ENCODE measurements at places on chromosomes 12 and 14.

DNA sequence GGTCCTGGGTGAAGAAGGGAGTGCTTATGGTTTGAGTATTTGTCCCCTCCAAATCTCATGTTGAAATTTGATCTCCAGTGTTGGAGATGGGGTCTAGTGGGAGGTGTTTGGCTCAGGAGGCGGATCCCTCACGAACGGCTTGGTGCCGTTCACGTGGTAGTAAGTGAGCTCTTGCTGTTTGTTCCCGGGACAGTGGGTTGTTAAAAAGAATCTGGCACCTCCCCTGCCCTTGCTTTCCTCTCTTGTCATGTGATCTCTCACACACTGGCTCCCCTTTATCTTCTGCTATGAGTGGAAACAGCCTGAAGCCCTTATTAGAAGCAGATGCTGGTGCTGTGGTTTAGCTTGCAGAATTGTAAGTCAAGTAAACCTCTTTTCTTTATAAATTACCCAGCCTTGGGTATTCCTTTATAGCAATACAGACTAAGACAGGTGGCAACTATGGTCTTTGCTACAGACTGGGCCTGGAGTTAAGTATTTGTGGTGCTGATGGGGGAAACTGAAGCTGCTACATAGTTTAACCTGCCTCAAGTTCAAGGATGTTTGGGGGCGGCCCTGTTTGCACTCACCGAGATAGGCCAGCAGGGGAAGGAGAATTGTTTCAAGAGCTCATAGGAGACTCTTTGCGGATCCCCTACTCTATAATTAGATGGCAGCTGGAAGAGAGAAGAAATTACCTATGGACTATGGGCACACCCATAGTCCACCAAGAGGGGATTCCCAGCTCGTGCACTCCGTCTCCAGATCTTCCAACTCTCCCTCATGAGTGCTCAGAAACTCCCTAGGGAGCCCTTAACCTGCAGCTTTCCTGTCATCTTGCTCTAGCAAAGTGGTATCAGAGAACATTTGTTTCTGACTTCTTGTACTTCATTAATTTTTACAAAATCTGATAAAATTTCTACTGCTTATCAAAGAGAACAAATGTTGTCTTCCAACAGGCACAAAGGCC lies 164.6 kb downstream of the SLC15A5 start:
- no peak for DNase-seq

- DNase-seq = no peak
These were observed 144.0 kb downstream of the HELB start for GRCh38 chr12:66446276-66446675.

DNA sequence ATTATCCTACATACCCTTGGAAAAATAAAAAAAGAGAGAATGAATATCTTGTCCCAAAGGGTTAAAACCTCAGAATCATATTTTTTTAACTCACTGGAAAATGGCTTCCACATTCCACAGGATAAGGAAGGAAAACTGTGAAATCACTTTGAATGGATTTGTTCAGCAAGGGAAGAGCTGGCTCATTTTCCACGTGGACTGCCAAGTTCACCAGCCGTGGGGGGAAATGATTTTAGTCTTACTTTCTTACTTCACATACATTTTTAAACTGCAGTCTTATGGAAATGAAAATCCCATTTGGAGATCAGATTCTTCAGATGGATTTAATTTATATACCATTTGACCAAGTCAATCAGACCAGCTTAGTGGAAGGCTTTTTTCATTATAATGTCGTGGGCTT lies 29.9 kb upstream of the AEBP2 start:
- DNase-seq = no peak

DNA sequence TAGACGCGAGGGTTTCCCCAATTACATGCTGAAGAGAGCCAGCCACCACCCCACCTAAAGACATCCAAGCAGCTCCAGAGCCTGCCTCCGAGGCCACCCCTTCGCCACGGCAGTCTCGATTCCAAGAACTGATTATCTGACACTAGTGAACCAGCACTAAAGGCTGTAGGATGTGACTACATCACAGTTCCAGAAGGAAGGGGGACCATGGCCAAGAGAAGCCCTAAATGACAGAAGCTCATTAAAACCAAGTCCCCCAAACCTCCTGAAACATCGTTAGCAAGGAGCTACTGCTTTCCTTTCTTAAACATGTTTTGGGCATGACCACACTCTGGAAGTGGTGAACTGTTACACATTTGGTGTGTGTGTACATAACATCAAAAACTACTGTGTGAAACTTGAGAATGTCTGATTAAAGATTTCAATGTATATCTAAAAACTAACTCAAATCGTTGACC lies 88.2 kb downstream of the DUSP16 start:
- DNase-seq = no peak

DNA sequence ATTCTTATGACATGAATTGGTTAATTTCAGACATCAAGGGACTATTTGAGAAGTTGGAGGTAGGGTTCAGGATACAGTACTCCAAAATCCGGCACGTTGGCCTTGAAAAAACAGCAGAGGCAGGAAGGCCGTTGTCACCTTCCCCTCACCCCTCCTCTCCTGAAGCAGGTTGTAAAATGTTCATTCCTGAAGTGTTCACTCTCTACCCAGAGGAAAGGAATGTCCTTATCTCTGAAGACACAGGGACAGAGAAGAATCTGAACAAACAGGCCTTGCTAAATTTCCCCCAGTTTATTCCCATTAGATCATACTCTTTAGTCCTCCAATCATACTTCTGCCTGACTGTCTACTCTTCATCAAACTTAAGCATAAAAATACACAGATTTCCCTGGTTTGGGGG lies 313.6 kb downstream of the ZFP36L1 start:
- DNase-seq = no peak

GRCh38 chr12:59929110-59929509 lies 333.3 kb downstream of the SLC16A7 start:
- no peak for DNase-seq

GRCh38 chr12:89678225-89678624 lies 30.4 kb downstream of the ATP2B1 start:
- no peak for DNase-seq

GRCh38 chr12:72282721-72283120 lies 10.6 kb downstream of the TRHDE start:
- DNase-seq = no peak

DNA sequence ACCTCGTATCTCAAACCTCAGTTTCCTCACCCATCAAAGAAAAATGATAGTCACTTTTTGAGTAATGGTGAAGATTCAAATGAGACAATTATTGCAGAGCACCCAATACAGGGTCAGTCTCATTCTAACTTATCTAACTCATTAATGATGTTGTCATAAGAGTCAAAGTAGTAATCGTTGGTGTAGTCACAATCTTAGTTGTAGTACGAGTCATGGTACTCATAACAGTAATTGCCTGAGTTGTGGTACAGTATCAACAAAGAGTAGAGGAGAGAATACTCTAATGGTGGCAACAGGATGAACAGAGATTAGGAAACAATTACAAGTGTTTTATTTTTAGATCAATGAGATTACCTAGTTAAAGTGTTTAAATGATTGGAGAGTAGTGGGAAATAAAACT lies 93.6 kb upstream of the TMTC2 start:
- no peak for DNase-seq

DNA sequence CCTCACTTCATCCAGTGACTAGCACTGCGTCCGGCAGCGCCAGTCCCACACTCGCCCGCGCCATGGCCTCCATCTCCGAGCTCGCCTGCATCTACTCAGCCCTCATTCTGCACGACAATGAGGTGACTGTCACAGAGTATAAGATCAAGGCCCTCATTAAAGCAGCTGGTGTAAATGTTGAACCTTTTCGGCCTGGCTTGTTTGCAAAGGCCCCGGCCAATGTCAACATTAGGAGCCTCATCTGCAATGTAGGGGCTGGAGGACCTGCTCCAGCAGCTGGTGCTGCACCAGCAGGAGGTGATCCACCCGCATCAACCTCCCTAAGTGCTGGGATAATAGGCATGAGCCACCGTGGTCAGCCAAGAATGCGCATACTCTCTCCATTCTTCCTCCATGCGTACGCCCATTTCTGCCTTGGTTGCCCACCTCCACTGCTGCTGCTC lies 59.9 kb downstream of the IRF2BPL start:
- no peak for DNase-seq

GRCh38 chr14:69693145-69693544 lies 73.8 kb upstream of the SRSF5 start:
- no peak for DNase-seq

DNA sequence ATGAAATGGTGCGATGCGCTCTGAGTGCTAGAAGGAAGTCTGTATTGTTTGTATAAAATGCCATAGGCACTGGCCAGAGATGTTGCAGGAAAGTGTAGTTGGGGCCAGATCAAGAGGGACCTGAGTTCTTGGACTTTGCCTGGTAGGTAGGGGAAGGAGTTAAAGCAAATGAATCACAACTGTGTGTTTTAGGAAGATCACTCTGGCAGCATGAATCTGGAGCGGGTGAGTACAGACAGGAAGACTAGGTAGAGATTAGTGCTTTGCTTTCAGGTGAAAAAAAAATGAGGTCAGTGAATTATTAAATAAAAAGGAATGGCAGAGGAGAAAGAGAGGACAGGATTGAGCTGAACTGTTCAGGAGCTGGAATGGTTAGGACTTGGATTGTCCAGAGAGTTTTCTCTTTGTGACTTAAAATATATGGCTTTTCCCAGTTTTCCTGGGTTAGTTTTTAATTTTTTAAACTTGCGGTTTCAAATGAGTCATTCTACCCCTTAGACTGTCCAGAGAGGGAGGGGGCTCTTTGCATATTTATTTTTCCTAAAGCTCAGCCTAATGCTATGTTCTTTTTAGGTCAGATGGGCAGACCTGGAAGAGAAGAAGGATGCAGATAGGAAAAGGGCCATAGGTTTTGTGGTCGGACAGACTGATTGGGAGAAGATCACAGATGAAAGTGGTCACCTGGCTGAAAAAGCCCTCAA lies 41.1 kb downstream of the PROX2 start:
- DNase-seq = no peak

DNA sequence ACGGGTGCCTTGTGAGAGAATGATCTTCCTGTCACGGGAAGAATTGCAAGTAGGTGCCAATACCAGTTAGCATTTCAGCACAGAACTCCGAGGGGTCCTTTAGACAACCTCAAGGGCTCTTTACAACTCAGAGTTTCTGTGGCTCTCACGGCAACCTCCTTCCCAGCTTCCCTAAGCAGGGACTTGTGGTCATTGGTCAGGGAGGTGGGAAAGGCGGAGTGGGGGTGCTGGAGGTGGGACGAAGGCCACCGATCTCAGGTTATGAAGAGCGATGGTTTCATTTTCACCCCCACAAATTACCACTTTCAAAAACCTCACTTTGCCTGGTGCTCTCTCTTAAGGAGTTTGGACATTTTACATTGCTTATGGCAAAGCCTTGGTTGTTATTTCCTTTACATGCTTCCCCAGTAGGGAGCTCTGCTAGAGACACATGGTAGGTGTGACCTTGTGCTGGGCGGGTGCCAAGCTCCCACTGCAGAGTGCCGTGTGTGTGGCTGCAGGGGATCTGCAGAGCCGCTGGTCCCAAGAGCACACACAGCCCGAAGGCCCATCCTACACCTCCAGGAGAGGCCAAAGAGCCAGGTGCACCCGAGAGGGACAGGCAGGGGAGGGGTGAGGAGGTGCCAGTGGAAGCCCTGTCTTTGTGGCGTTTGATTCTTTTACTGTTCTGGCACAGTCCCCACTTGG lies 21.4 kb downstream of the BCL2L14 start:
- DNase-seq = no peak

DNA sequence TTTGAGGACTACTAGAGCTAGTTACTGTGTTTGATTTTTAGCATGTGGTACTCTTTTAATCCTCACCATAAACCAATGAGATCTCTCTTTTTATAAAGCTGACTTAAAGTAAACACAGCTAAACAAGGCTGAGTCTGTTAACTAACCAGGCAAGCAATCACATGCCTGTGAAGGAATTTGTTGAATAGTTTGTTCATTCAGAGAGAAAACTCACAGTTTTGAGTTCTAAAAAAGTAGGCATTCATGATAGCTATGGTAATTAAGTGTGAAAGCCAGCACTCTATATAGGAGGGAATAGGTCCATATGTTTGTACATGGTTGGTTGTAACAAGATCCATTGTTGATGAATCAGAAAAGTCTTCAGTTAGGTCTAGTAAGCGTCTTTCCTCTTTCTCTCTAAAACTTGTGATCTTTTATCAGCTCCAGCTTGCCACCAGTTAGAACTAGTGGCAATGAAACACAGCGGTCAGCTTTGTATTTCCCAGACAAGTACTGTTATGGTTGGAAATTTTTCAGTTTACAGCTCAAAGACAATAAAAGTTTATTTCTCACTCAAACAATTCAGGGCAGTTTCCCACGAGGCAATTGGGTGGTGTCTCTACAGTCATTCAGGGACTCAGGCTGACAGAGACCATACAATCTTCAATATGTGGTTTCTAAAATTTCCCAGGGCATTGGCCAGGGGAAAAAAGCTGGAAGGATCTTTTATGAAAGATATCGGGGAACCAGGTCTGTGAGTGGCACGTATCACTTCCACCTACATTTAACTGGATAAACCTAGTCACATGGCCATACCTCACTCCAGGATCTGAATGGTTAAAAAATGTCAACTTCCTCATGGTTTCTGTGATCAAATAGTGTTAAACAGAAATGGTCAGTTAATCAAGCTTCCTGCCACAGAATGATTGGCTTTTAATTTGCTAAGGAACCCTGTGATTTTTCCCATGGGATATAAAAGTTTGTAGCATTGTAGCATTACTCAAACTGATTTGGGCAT lies 203.1 kb downstream of the KIF21A start:
- no peak for DNase-seq

GRCh38 chr14:101733211-101733610 lies 28.3 kb upstream of the PPP2R5C start:
- no peak for DNase-seq

- no peak for DNase-seq
These were observed 51.2 kb upstream of the RTRAF start for GRCh38 chr14:51938137-51938536.

DNA sequence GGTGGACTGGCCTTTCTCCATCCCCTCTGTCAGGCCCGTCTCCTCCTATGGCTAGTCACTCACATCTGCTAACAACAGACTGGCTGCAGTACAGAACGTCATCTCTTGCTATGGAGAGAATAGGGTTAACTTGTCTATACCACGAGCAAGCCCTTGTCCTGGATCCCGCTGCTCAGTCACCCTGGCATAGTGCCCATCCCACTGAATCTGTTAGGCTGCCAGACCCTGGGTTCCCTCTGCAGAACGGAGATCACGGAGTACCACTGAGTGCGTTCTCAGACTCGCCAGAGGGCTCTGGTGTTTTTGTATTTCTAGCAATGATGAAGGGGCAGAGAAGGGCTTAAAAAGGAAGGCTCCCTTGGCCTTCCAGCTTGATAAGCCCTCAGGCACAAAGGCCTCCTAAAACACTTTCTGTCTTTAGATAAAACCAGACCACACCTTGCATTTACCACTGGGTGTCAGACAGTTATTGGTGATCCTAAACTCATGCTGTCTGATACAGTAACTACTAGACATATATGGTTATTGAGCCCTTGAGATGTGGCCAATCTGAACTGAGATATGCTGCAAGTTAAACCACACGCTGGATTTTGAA lies 6.3 kb upstream of the NRIP2 start:
- DNase-seq = no peak

DNA sequence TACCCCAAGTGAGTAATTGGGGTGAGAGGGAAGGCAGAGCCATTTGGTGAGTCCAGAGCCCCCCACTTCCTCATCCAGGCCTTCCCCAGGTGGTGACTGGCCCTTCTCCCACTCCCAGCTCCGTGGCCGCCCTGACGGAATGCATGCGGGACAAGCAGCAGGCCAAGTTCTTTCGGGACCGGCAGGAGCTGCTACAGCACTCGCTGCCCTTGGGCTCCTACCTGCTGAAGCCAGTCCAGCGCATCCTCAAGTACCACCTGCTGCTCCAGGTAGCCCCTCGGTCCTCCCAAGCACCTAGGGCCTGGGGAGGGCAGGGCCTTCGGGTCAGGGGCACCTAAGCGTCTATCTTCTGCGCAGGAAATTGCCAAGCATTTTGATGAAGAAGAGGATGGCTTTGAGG lies 26.5 kb downstream of the PLEKHG3 start:
- no peak for DNase-seq

- no peak for DNase-seq
These were observed 74.7 kb downstream of the PIWIL1 start for GRCh38 chr12:130412384-130412783.

All from stimulated activated CD8-positive, alpha-beta memory T cell treated with anti-CD3 and anti-CD28 coated beads, Interleukin-7, amount 100 ng/mL, for 1 hour (primary cell).